ENCODE measurements at places on chromosomes 2 and 18.

- no peak for DNase-seq
Observed at GRCh38 chr2:128394007-128394730, 75.5 kb upstream of the HS6ST1 start.

- DNase-seq, result no peak
Observed at GRCh38 chr2:11541693-11542274, 7.9 kb downstream of the GREB1 start.

- DNase-seq, result no peak
Observed at GRCh38 chr2:120451334-120451733, 105.4 kb downstream of the INHBB start.

DNA sequence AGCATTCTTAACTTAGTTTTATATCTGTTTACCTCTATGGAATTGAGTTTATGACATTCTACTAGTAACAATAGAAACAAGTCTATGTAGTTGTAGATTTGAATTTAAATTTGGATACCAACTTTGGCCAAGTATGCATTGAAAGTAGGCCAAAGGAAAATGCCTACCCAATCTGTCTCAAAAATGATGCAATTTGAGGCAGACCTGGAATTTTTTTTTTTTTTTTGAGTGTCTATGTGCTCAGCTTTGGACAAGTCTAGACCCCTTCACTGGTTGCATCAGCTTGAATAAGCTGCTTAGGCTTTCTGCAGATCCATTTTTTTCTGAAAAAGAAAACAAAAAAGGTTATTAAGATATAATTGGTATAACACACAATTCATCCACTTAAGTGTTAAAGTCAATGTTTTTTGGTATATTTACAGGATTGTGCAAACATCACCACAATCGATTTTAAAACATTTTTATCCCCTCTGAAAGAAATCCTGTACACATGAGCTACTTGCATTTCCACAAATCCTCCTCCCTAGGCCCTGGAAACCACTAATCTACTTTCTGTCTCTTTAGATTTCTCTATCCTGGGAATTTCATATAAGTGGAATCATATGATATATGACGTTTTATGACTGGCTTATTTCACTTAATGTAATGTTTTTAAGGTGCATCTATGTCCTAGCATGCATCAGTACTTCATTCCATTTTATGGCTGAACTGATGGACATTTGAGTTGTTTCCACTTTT is 185.1 kb upstream of the CCDC68 start:
- no peak for DNase-seq

GRCh38 chr2:135202751-135203150 is 150.7 kb downstream of the RAB3GAP1 start:
- no peak for DNase-seq
